ENCODE measurements at places on chromosomes 1 and 21.

DNA sequence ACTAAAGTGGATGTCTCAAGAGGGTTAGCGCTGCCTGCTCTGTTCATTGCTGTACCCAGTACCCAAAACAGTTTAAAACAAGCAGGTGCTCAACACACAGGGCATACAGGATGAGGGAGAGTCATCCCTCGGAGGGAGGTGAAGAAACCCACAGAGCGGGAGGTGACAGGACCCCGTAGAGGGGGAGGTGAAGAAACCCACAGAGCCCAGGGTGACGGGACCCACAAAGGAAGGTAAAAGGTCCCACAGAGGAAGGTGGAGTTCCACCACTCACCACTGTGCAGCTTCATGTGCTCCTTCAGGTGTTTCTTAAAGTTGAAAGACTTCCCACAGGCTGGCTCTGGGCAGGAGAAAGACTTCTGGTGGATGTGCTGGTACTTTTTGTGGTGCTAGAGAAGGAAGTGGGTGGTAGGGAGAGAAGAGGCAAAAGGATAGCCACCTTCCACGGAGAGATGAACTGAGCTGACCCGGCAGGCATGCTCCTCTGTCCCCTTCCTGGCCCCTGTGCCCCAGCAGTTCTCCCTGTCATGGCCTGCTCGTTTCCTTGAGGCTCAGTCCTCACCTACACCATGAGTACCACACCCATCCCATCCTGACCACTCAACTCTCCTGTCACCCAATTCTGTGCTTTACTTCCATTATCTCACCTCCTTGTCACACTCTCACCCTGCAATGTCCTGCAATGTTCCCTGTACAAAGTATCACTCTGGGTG, 5.1 kb downstream of the ZNF692 start:
- no peak for DNase-seq

GRCh38 chr1:52263153-52263910, 102.7 kb downstream of the CC2D1B start:
- no peak for DNase-seq

DNA sequence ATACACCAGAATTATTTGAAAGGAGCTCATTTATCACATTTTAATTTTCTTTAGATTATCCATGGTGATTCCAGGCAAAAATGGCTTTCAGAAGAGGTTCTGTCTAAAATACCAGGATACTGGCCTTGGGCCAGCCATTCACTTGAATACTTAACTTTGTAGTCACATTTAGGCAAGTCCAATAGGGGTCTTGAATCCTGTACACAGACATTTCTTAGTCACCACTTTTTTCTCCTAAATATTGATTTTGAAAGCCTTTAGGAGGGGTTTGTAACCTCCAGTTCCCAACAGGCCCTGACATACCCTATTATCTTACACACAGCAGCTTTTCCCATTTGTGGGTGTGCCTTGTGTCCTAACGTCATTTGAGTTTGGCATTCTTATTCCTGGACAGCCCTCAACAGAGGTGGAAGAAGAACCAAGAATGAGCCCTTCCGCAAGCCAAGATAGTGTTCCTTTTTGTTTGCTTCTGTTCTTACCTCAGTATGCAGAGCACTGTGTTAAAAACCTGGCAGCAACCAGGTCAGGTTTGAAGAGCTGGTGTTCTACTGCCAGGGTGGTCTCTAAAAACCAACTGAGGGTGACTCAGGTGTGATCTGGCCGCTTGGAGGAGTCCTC, 19.5 kb downstream of the MAP3K7CL start:
- no peak for DNase-seq

- DNase-seq: no peak
Observed at GRCh38 chr1:111952125-111952657, 37.3 kb downstream of the KCND3 start.

- DNase-seq: no peak
Observed at GRCh38 chr21:15521644-15522001, 208.2 kb upstream of the USP25 start.

GRCh38 chr1:2314273-2314802, 77.0 kb downstream of the MORN1 start:
- DNase-seq: no peak

GRCh38 chr21:25556091-25556490, 51.2 kb downstream of the MRPL39 start:
- no peak for DNase-seq

DNA sequence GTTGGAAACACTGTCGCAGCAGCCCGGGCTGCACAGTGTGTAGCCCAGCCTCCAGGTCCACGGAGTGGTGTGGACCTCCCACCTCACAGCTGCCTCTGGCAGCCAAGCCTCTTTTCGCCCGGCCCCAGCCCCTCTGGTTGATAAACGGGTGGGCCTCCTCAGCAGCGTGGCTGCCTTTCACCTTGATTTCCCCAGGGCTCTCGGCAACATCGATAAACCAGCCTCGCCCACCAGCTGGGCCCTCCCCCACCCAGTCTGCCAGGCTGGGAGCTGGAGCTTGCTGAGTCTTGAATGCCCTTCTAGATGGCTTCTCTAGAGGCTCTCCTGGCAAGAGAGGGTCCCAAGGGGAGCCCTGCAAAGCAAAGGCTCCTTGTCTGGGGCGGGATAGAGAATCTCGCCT, 31.0 kb upstream of the LHX4 start:
- DNase-seq: no peak

GRCh38 chr1:107900090-107900945, 64.7 kb downstream of the VAV3 start:
- DNase-seq: no peak

DNA sequence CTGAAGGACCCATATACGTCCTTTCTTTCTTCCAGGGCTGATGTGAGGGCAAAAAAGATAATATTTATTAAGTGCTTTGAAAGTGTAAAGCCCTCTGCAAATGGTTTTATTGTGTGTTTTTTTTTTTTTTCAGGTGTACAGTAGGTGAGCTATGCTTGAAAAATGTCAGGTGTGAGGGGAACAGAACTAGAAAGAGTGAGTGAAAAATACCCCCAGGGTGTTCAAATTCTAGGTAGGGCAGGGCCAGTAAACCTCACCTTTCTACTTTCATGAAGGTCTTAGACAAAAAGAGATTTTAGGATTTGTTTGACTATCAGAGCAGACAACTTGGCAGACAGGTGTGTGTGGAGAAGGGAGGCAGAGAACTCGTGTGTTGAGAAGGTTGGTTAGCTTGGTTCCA, 51.3 kb downstream of the ARHGEF11 start:
- DNase-seq: no peak

GRCh38 chr1:172356620-172357019, 63.9 kb upstream of the C1orf105 start:
- no peak for DNase-seq

GRCh38 chr1:15758953-15759661, 512 bp downstream of the FBLIM1 start:
- no peak for DNase-seq

GRCh38 chr1:175602026-175602585, 141.3 kb downstream of the TNR start:
- no peak for DNase-seq

GRCh38 chr1:151635479-151636072, 23.7 kb downstream of the SNX27 start:
- DNase-seq: no peak

GRCh38 chr21:33185852-33186251, 43.9 kb upstream of the IFNAR2 start:
- DNase-seq: no peak

DNA sequence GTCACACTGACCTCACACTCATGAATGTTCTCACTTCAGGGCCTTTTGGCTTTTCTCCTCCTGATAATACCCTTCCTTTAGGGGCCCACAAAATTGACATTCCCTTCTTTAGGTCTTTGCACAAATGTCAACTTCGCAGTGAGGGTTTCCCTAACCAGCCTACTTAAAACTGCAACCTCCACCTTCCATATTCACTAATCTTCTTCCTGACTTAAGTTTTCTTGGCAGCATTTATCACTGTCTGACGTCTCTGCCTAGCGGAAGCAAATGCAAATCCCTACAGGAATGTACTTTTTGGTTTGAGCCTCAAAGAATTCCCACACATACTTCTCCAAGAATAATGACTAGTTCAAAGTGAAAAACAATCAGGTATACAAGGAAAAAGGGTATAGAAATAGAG, 32.8 kb downstream of the INTS7 start:
- DNase-seq: no peak

- DNase-seq: no peak
Observed at GRCh38 chr1:56578963-56579875, at the start of gene PLPP3. Gene PLPP3 (minus strand): TSS chr1:56579563. CDS start chr1:56579016, 547 bp downstream.

DNA sequence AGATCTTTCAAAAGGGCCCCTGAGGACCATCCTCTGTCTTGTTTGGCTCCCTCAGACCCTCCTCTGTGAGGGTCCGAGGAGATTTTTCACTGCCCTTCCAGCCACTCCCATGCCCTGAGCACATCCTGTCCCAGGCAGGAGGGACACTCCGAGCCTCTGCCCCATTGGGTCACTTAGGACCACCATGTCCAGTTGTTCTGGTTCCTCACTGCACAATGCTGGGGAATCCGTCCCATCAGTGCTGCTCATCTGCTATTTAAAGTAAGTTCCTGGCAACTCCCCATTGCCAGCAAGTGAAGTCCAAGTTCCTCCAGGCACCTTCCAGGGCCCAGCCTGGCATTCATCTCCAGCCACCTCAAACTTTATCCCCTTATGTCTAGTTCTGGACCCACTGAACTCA, 117.5 kb upstream of the GRIK3 start:
- DNase-seq: no peak

Data from NCI-H2107 (cell line).